Right renal pelvis (tissue), 4 donors: ENCODE measurements at places on chromosomes 11 and 22.

GRCh38 chr11:96002339-96002738 is 78.4 kb upstream of the MTMR2 start:
- no peak for DNase-seq

- DNase-seq: no peak
These were observed 53.5 kb downstream of the TEAD1 start for GRCh38 chr11:12727563-12728211.

DNA sequence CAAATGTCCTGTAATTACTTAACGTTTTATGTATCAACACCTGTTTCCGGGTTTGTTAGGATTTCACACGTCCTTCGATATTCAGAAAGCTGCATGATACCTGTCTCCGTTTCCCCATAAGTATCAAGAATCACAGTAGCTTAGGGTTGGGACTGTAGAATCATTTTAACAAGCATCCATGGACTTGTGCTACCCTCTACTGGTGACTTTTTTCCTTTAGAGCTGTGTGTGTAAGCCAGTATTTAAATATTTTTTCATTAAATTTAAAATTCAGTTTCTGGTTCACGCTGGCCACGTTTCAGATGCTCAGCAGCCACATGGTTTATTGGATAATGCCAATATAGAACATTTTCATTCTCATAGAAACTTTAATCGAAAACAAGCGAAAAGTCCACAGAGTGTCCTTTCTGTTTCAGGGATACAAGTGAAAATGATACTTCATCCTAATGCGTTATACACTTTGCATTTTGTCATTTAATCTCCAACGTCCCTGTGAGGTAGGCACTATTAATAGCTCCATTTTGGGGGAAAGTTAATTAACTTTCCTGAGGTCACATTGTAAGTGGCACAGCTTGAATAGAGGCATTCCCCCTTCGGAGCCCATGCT is 61.5 kb upstream of the SLC25A18 start:
- DNase-seq: peak; percentile 57

- no peak for DNase-seq
These were observed 721.2 kb downstream of the LUZP2 start for GRCh38 chr11:25218036-25218435.

DNA sequence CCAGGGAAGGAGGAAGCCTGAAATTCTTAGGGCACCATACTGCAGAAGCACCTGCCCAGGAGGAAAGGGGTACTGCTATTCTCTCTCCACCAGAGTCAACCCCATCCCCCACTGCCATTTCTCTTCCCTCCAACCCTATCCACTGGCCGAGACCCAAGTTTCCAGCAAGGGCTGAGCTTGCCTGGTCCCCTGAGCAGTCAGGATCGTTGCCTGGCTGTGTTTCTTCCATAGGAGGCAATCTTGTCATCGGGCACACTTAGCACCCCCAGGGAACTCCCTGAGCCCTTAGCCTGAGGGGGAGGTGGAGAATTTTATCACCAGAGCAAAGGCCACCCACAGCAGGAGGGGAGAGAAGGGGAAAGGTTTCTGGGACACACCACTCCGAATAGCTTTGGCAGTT is 115.8 kb upstream of the NECTIN1 start:
- DNase-seq: no peak

- no peak for DNase-seq
These were observed 46.8 kb downstream of the BBOX1 start for GRCh38 chr11:27087432-27087831.

DNA sequence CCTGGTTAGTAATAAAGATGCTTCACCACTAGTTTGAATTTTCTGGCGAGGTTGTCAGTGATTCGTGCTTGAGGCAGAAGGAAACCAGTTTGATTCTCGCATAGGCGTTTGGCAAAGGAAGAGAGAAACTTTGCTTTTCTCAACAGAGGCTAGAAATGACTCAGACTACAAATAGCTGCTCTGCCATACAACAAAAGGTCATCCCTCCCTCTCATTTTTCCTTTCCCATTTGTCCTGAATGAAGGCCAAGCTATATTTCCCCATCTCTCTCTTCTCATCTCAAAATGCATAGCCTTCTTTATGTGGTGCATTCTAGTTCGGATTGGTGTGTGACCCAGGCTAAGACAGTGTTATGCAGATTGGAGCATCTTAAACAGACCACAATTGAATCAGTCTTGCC is 741.4 kb downstream of the NTM start:
- no peak for DNase-seq

DNA sequence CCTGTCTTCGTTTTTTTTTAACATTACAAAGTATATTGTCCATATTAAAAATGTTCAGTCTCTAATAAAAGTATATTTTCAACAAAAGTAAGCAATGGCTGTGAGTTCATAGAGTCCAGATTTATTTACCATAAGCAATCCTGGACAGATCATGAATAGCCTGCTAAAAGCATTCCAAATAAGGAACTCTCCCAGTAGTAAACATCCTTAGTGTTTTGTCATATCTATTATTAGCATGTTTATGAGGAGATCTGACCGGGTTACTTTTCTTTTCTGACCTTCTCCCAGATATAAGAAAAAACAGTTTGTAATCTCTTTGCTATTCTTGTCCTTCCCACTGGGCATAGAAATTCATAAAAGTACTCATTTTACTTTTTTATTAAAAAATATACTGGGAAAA is 403.9 kb upstream of the ANO3 start:
- no peak for DNase-seq

- DNase-seq: no peak
These were observed 116.8 kb downstream of the ZBTB16 start for GRCh38 chr11:114176321-114176720.

DNA sequence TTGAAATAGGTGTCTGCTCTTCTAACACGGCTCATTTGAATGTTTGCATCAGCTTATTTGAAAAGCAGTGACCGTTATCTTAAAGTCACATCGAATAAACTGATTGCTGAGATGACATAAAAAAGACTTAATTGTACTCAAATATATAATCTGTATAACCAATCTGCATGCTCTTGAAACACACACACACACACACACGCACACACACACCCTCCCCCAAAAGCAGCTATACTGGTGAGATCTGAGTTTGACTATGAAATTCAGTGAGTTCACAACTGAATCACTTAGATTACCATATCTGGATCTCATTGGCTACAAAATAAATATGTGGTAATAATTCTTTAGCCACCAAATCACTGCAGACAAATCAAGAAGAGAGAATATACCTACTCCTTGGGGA is 3.8 kb upstream of the IFTAP start:
- no peak for DNase-seq

DNA sequence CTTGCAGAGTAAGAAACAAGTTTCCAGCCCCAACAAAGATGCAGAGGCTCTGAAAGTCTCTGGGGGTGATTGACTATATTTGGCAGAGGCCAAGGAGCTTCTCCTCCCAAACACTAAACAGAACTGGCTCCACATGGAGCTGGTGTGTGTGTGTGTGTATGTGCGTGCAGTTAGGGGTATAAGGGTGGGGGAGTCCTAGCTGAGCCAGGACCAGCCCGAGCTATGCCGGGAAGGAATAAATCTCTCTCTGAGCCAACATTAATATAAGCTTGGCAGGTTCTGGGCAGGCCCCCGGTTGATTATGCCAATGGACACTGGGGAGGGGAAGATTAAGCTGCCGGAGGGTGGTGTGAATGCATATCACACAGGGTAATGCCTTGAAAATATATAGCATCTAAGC is 324.2 kb downstream of the MIAT start:
- no peak for DNase-seq

GRCh38 chr11:34936945-34937629 is 20.7 kb downstream of the PDHX start:
- no peak for DNase-seq

- DNase-seq: no peak
These were observed 39.4 kb downstream of the OR4C6 start for GRCh38 chr11:55701429-55701828.

GRCh38 chr11:9688716-9689511 is 25.0 kb downstream of the SWAP70 start:
- no peak for DNase-seq

DNA sequence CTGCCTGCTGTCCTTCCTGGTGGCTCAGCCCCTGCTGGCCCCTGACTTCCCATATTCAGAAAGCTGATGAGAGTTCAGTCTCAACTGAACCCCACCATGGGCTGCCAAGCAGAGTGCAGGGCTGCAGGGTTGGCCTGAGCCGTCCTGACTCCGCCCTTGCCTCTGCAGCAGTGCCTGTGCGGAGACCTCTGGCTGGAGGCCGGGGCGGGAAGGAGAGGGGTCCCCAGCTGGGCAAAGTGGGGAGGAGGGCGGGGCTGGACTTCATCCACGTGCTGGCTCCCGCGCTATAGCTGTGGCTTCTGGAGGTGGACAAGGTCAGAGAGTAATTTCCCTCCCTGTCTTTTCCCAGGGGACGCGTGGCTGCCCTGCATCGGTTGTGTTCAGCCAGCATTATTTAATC is 13.6 kb downstream of the GLB1L3 start:
- DNase-seq: no peak

GRCh38 chr11:119803726-119804294 is 74.8 kb upstream of the NECTIN1 start:
- DNase-seq: no peak

DNA sequence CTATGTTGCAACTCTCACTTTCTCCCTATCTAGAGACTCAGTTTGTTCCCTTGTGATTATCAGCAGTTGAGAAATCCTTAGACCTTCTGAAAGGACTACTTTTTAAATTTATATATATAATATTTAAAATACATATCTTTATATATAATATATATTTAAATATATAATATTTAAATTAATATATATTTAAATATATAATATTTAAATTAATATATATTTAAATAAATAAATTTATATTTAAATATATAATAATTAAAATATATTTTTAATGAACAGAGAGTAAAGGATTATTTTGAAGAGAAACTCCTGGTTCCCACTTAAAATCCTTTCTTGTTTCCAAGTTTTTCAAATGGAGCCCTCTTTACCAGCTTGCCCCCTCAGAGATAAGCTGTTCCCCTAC is 83.7 kb upstream of the TRIM77 start:
- DNase-seq: no peak

- no peak for DNase-seq
These were observed 240.5 kb upstream of the CCDC179 start for GRCh38 chr11:23100726-23101125.

- peak; percentile 90 for DNase-seq
These were observed at the start of gene JOSD1 for GRCh38 chr22:38700789-38701628. Gene JOSD1, minus strand, starts transcription at chr22:38700943. Its CDS starts 956 bp downstream, at chr22:38699987.

DNA sequence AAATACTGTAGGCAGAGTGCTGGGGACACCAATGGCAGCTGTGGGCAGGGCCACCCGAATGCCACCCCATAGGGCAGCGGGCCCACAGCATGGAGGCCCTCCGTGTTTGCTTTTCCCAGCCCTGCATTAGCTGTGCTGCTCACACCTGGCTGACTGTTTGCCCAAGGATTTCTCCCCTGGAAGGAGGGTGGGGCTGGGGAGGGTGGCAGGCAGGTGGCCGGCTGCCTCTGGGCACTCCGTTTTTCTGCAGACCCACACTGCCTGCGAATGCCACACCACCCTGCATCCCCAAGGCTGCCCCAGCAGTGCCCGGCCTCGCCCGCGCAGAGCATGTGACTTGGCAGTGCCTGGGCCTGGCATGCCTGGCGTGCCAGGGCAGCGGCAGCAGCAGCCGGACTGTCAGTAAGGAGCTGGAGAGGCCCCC is 19.6 kb downstream of the DAGLA start:
- no peak for DNase-seq

- DNase-seq: no peak
These were observed 82.7 kb upstream of the LDLRAD3 start for GRCh38 chr11:35861191-35861590.

- DNase-seq: no peak
These were observed 151.6 kb upstream of the MTMR2 start for GRCh38 chr11:96075532-96075959.
